ENCODE measurements at places on chromosomes 5 and 9.
A peak's percentile ranks its signal among the peaks of the same experiment; 100 is the strongest.

DNA sequence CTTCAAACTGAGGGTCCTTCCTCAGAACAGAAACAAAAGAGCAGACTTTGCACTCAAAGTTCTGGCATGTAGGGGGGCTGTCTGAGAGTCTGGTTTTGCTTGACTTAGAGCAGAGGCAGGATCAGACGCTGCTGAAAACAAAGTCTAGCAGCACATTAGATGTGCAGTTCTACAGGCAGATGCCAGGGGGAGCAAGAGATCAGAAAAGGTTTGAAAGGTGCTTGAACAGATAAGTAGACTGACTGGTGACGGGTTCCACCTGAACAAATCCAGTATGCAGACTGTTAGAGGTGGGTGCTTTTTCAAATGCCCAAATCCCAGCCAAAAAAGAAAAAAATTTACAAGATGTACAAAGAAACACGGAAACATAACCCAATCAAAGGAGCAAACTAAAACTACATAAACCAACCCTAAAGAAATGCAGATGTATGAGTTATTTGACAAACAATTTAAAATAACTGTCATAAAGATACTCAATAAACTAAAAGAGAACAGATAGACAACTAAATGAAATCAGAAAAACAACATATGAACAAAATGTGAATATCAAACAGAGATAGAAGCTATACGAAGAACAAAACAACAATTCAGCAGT lies 194.7 kb upstream of the FREM1 start:
- DNase-seq = peak; percentile 46

DNA sequence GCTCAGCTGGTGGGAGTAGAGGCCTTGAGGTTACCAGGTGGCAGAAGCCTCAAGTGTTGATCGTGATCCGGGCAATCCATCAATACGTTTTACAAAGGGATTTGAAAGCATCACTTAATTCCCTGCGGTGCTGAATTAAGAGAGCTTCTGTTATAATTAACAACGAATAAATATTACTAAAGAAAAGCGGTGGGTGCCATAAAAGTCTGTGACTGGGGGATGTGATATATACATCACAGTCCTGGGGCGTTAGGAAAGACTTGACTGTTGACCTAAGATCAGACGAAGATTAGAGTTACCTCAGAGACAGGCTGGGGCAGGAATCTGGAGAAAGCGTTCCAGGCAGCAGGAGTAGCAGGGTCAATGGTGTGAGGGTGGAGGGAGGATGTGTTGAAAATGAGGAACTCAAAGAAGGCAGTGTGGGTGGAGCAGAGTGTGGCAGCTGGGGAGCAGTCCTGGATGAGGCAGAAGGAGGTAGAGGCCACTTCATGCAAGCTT lies 6.7 kb upstream of the C5orf63 start:
- DNase-seq = no peak

DNA sequence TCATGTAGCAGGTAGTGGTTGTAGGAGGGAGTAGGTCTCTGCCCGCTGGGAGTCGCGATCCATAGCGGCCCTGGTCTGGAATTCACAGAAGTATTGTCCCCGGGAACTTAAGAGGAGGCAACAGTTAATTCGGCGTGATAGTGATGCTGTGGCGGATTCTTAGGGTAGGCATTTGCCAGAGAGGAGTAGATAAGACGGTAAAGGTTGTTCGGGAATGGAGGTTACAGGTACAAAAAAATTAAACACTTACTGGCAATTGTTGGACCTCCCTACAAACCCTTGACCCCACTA lies 679 bp downstream of the SMC5 start:
- DNase-seq = no peak

DNA sequence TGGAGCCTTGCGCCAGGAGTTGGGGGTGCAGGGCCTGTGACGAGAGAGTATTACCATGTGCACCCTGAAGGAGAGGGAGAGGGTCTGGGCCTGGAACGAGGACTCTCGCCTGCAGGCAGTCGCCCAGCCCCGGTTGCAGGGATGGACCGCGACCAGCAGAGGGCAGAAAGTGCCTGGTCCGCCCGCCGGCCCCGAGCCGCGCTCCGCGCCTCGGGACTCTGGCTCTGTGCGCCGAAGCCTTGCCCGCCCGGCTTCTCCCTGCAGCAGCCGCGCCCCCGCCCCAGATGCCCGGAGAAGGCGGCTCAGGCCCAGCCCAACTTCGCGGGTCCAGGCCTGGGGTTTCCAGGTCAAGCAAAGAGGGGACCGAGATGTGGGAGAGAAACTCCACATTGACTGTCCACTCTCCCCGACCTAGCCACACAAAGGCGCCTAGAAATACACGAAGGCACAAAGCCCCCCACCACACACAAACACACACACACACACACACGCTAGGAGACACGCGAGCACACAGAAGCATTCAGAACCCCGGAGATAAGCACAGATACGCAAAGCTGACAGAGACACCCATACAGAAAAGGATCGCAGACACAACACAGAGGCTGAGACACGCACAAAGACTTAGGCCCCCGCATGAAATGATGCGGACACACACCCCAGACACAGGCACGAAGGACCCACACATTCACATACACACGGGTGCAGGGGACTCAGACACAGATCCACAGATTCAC lies 2.0 kb upstream of the LMX1B start:
- peak; percentile 54 for DNase-seq

DNA sequence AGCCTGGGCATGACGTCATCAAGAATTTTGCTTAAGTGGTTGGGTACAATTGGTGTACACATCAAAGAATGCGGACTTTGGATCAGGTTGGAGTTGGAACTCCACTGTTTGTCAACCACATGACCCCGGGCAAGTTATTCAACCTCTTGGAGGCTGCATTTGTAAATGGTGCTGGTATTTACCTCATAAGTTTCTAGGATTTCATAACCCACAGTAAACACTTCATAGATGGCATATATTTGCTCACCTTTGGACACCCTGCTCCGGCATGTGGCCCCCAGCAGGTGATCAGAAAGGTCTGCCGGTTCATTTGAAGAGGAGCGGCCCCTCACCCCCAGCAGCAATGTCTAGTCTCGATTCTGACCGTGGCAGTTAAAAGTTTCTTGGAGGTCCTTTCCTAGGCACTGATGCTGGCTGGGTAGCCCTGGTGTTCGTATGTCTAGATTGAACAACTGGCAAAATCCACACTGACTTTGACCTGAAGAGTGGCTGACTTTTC lies 60.6 kb downstream of the IL6ST start:
- DNase-seq = peak; percentile 20

- no peak for DNase-seq
Observed at GRCh38 chr9:85536514-85536913, 205.2 kb downstream of the AGTPBP1 start.

DNA sequence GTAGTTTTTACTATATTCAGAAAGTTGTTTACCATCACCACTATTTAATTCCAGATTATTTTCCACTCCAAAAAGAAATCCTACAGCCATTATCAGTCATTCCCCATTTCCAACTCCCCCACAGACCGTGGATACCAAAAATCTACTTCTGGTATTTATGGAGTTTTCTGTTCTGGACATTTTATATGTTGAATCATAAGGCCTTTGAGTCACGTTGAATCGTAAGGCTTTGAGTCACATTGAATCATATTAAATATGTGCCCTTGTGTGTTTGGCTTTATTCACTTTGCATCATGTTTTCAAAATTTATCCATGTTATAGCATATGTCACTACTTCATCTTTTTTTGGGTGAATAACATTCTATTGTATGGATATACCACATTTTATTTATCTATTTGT lies 454.1 kb upstream of the NUDT12 start:
- DNase-seq = peak; percentile 61

DNA sequence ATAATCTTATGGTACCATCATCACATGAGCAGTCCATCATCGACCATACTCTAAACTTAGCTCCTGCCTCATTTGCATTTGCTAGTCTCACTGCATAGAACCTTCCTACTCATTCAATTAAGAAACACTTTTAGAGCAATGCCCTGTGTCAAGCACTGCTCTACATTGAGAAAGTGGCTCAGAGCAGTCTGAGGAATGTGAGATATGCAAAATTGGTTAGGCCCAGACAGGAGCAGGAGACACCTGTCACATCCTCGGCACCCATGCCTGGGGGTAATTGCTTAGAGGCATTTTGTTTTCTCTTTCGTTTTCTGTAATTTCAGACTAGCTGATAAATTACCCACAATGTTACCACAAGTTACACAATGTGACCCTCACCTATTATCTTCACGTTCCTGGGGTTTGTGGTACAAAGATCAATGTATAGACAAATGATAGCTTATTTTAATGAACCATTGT lies 4.9 kb upstream of the RARS1 start:
- no peak for DNase-seq

- DNase-seq = peak; percentile 89
Observed at GRCh38 chr9:110443146-110443865, 105.6 kb upstream of the TXNDC8 start.

DNA sequence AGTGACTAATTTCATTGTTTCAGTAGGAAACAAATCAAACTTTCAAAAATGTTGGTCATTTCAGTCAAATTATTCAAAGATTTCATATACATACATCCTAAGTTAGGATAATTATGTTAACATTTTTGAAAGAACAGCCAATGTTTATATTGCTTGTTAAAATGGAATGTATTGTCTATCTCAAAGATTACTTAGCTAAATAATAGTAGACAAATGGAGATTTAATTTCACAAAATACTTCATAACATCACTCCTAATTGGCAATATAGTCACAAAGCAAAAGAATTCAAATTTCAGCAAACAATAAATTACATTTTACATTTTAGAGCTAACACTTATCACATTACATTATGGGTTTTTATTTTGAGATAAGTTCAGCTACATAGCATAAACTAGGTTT lies 25.4 kb downstream of the STARD4 start:
- no peak for DNase-seq

DNA sequence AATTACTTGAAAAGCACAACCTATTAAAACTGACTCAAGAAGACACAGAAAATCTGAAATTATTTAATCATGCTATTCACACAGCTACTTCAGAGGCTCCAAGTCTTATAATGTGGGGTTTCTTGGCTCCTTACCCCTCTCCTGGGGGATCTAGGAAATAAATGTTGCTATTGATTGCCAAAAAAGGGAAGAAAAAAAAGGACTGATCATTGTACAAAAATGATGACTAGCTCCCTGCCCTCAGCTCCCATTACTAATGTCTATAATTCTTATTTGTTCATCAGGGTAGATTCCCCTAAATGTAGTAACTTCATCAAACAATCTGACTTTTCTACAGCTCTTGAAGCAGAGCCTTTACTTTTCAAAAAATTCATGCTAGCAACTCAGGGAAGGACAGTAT lies 3.3 kb upstream of the SMC5 start:
- DNase-seq = peak; percentile 3

- peak; percentile 76 for DNase-seq
Observed at GRCh38 chr9:35935261-35935660, 22.7 kb downstream of the OR2S2 start.

GRCh38 chr5:113056988-113057387 lies 80.4 kb downstream of the DCP2 start:
- no peak for DNase-seq

DNA sequence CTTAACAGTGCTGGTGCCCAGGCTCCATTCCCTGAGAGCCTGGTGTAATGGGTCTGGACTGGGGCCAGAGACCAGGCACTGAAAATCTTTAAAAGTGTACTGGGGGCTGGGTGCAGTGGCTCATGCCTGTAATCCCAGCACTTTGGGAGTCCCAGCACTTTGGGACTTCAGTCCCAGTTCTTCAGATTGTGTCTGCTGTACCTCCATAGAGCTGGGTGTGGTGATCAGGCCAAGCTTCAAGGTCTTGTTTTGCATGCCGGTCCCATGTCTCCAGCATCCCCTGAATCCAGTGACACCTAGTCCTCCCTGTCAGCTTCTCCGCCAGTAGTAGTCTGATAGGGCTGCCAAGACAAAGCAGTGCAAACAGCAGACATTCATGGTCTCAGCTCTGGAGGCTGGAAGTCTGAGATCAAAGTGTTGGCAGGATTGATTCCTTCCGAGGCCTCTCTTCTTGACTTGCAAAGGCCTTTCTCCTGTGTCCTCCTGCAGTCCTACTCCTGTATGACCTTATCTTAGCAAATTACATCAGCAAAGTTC lies 108.2 kb downstream of the SYK start:
- DNase-seq = no peak

GRCh38 chr9:134455934-134456755 lies 129.9 kb downstream of the RXRA start:
- DNase-seq = peak; percentile 99

DNA sequence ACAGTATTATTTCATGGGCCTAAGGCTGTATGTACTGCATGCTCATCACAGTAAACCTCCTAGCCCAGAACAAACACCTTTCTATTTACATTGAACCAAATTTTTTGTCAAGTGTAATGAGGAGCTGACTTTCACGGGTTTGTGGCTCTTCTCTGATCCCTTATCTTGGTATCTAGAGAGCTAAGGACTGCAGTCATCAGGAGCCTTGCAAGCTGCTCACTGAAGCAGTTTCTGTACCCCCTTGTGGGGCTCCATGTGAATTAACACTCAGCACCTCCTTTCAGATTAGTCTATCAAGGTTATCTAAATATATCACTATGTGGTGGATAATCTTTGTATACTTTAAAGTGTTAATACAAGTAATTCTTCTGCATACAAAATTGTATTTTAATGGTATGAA lies 108.2 kb downstream of the AUH start:
- DNase-seq = peak; percentile 17

GRCh38 chr5:116671211-116671736 lies 96.7 kb upstream of the SEMA6A start:
- DNase-seq = no peak

- DNase-seq = no peak
Observed at GRCh38 chr9:93659044-93659836, 82.9 kb downstream of the PHF2 start.

GRCh38 chr5:175123542-175123941 lies 320.4 kb downstream of the DRD1 start:
- no peak for DNase-seq

DNA sequence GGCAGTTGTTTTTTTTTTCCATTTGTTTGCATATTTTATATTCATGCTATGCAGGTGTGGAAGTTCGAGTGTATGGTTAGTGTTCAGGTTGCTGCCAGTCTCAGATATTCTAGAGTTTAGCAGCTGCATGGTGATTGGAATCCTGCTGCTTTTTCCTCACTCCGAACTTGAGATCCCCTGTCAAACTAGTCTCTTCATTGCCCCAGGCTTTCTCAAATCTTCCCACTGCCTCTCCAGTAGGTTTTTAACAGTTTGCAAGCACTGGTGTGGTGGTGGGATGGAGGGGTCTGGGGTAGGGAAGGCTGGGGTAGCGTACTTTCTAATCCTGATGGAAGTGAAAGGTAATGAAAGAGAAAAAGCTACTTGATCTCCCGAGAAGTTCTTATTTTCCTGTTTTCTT lies 112.9 kb downstream of the CHSY3 start:
- no peak for DNase-seq

DNA sequence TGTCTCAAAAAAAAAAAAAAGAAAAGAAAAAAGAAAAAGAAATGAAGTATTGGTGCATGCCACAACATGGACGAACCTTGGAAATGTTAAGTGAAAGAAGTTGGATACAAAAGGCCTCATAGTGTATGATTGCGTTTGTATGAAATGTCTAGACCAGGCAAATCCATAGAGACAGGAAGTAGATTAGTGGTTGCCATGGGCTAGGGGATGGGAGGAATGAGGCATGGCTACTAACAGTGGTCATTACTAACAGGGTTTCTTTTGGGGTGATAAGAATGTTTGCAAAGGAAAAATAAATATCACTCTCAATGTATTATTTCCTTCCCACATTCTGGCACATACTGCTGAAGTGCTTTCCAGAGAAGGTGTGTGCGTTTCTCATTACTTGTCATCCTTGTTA lies 44.1 kb downstream of the UGCG start:
- peak; percentile 85 for DNase-seq

All from fibroblast of lung (primary cell).